ENCODE measurements at places on chromosomes 3 and 15. TPM values are rescaled to one million over a fixed set of nuclear protein-coding genes. Genes with fewer than 3 reads are reported as not detected.

DNA sequence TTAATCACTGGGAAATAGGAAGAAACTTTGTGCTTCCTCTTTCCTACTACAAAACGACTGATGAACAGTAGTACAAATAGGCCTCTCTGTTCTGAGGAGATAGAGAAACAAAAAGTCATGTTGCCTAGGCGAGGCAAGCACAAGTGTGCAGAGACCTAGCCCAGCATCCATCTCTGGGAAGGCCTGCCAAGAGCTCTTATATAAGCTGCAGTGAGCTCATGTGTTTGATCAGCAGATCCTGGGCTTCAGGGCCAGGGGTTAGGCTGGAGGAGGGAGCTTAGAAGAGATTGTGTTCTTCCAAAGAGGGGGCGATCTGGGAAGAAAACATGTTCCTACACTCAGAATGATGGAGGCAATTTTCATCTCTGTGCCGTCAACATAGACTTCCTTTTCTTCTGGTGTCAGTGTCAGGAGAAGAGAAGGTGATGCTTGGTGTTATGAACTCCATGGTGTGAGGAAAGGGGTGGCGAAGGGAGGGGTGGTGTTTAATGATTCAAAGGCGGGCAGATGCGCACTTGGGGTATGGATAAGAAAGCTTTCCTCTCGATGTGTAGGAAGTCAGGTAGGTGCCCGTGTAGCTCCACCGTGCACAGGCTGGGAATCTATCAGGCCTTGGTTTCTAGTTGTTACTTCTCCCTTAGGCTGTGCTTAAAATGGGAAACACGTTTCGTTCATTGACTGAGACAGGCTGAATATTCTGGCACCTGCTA lies 29.5 kb upstream of the ETV5 start:
- no peak for DNase-seq
- H3K4me3 ChIP-seq, result no peak overlapping the region
- no peaks in the 10 kb centered on the region for H3K4me1 ChIP-seq
- H3K27me3 ChIP-seq, result no peaks in the 10 kb centered on the region
- no peak overlapping the region for H3K27ac ChIP-seq

NDN gene
- 10.5 TPM for total RNA-seq

DNA sequence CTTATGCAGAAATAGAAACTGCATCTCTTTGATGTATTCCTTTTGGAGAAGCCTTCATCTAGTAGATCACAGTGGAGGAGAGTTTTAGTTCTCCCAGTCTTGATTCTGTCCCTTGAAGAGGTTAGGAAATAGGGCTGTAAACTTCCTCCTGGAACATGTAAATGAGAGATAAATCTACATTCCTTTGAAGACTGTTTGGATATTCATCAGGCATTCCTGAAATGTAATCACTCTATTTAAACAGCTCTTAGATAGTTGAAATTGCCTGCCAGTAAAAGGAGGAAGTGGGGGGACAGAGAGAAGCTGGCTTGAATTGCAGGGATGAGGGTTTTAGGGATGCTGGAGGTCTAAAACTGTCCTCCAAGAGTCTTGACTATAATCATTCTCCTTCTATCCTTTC lies 254.3 kb upstream of the LRRC3B start:
- no peak overlapping the region for H3K4me3 ChIP-seq
- no peak for DNase-seq
- H3K36me3 ChIP-seq, result no peaks in the 10 kb centered on the region
- H3K27me3 ChIP-seq, result no peaks in the 10 kb centered on the region

GRCh38 chr3:171142985-171143384 lies 116.5 kb upstream of the SLC2A2 start:
- DNase-seq, result no peak
- no peaks in the 10 kb centered on the region for H3K4me1 ChIP-seq
- H3K36me3 ChIP-seq, result no peaks in the 10 kb centered on the region
- H3K27me3 ChIP-seq, result no peaks in the 10 kb centered on the region

ATP10A gene
- total RNA-seq, result 6.3 TPM

- H3K4me3 ChIP-seq, result no peak overlapping the region
- H3K27ac ChIP-seq, result peak overlapping the region; percentile 61
- H3K27me3 ChIP-seq, result no peaks in the 10 kb centered on the region
Observed at GRCh38 chr3:16369885-16370284, 104.9 kb downstream of the OXNAD1 start.

GRCh38 chr3:186824430-186825139 lies 17.9 kb upstream of the ADIPOQ start:
- H3K4me3 ChIP-seq, result no peak overlapping the region
- H3K4me1 ChIP-seq, result peaks cover 36% of the 10 kb centered on the region
- no peak for DNase-seq

DNA sequence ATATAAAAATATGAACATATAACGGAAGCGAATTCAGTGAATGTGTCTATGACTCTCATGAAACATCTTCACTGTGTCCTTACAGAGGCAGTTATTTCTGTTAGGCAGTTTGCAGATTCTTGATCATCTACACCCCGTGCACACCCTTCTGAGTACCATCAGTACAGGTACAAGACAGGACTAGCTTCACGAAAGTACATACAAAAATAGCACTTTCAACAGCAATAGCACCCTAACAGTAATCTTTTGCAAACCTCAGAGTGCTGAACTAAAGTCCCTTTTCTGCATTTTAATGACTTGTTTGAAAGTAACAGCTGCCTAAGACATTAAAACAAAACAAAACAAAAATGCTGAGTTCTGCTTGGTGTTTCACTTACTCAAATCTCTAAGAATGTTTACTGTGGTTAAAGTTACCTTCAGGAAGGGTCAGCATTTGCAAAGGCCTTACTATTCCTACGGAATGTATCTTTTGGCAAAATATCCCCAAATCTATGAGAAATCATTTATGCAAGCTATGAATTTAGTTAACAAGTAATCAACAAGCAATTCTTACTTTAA lies 104.1 kb downstream of the CNTN3 start:
- no peaks in the 10 kb centered on the region for H3K27me3 ChIP-seq
- no peaks in the 10 kb centered on the region for H3K4me1 ChIP-seq
- DNase-seq, result no peak
- no peak overlapping the region for H3K4me3 ChIP-seq

GRCh38 chr3:30258426-30259392 lies 347.7 kb upstream of the TGFBR2 start:
- H3K36me3 ChIP-seq, result no peaks in the 10 kb centered on the region
- H3K27ac ChIP-seq, result no peak overlapping the region
- no peak for DNase-seq
- no peak overlapping the region for H3K4me3 ChIP-seq
- H3K27me3 ChIP-seq, result no peaks in the 10 kb centered on the region

DNA sequence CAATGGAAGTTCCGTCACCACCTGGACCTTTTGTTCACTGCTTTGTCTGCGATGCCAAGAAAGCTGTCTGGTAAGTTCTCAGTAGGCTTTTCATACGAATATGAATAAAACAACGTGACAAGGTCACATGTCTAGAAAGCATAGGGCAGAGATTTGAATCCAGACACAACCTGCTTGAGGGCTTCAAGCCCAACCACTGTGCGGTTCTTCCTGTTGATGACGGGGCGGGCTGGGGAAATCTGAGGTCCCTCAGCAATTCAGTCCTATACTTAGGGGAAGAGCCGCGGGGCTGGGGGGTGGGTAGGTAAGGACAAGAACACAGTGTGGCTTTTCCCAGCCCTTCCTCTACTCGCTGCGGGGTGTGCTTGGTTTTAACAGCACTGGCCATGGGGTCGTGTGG lies 32.4 kb upstream of the SMAD3 start:
- no peaks in the 10 kb centered on the region for H3K36me3 ChIP-seq
- H3K27ac ChIP-seq, result no peak overlapping the region
- no peak for DNase-seq
- peaks cover 14% of the 10 kb centered on the region for H3K27me3 ChIP-seq
- peak overlapping the region; percentile 16 for H3K4me3 ChIP-seq

BRK1 gene
- total RNA-seq, result 113 TPM
